ENCODE measurements at places on chromosomes 12 and 14.

- no peak for DNase-seq
Observed at GRCh38 chr12:31479516-31480210, 111.3 kb downstream of the DENND5B start.

- no peak for DNase-seq
Observed at GRCh38 chr12:52254180-52254964, 20.1 kb upstream of the KRT86 start.

GRCh38 chr12:131928080-131928710 lies 881 bp upstream of the PUS1 start:
- no peak for DNase-seq

DNA sequence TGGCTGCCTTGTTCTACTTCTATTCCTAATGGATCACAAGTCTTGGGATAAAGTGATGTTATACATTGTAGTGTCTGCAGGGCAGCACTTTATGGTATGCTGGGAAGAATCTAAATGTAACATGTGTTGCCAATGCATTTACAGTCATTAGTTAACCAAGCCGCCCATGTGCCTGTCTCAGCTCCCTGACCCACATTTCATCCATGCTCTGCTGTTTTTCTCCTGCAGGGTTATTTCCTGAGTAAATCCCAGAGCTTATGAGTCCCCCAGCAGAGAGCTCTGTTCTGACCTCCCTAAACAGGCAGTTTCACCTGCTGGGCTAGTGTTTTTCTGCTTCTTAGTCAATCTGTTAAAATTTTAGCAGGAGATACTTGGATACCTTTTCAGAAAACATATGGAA lies 4.4 kb upstream of the TMTC2 start:
- no peak for DNase-seq

DNA sequence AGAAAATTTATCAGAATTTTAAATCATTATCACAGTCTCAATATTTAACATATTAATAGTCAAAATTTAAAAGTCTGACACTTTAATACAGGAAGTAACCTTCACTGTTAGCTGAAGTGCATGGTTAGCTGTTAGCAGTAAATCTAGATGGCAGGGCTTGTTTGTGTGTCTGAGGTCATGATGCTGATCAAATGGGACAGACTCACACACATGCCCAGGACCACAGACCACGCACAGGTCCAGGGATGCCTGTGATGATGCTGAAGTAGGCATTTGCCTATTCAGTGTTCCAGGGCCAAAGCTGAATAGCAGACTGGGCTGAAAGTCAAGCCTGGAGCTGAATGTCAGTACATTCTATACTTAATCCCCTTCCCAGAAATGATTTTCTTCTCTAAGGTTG lies 20.5 kb downstream of the FNTB start:
- no peak for DNase-seq

DNA sequence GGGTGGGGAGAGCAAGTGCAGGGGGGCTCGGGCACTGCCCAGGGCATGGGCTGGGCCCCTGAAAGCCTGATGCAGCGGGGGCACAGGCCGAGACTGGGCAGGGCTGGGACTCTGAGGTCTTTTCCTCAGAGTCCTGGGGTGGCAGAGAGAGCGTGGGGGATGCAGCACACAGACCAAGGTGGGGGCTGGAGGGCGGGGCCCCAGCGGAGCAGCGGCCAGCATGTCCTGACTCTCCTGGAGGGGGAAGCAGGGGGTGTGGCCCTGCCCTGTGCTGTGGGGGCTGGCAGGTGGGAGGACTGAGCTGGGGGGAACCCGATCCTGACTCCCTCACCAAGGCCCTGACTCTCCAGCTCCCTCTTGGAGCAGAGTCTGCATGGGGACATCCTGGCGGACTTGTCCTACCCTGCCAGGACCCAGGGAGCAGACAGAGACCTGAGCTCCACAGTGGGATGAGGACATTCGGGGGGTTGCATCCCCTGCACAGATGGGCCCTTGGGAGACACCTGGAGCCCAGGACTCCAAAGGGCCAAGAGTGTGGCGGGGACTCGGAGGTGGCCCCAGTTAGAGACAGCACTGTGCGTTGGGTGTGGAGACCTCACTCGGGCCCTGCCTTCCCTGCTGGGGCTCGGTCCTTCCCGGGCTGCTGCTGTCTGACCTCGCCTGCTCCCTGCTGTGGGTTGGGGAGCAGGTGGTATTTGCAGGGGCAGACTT lies 326.1 kb downstream of the TMEM121 start:
- DNase-seq = no peak

DNA sequence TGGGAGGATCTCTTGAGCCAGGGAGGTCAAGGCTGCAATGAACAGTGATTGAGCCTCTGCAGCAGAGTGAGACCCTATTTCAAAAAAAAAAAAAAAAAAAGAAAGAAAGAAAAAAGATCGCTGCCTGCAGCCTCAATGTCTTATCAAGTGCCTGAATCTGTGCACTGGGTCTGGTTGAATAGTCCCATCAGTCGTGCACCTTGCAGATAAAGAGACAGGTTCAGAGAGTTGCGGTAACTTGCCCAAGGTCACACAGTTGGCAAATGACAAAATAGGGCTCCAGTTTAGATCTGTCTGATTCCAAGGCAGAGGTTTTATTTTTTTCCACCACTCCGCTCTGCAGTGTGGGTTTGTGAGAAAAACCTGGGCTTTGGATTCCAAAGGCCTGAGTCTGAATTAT lies 649 bp upstream of the PLA2G1B start:
- no peak for DNase-seq

DNA sequence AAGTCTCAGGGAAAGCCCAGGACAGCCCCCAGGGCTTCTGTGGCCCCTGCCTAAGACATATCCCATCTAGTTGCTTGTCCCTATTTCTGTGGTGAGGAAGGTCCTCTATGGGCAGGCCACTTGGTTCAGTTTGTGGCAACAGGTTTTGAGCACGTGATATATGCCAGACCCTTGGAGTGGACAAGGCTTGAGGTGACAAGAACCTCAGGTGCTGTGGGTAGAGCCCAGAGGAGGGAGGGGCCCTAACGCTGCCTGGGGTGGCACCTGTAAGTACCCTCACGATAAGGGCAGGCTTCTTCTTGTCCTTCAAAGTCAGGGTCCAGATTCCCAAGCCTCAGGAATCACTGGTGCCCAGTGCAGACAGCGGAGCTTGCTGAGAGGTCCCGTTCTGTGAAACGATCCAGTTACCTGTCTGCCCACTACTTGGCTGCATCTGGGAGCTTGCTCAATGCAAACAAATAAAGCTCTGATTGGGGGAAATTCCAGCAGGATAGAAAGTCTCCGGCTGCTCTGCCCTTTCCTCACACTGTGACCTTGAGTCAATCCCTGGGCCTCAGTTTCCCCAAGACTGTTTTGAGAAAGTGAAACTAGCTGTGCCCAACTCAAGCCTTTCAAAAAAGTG lies 47.7 kb upstream of the FAM181A start:
- no peak for DNase-seq

GRCh38 chr14:32898876-32899275 lies 39.8 kb upstream of the NPAS3 start:
- no peak for DNase-seq

All from Karpas-422 (cell line).